Mesothelial cell of epicardium (in vitro differentiated cells): ENCODE measurements at places on chromosomes 4 and X.
A peak's percentile ranks its signal among the peaks of the same experiment; 100 is the strongest.

- DNase-seq = no peak
- no peaks in the 10 kb centered on the region for H3K36me3 ChIP-seq
- H3K4me1 ChIP-seq = peaks cover 39% of the 10 kb centered on the region
- no peak overlapping the region for H3K4me3 ChIP-seq
- peaks cover 3% of the 10 kb centered on the region for H3K27me3 ChIP-seq
Measured at GRCh38 chr4:173934933-173935620, 348.4 kb downstream of the FBXO8 start.

GRCh38 chrX:123308658-123309057 lies 124.6 kb downstream of the GRIA3 start:
- no peak overlapping the region for H3K4me3 ChIP-seq
- H3K27me3 ChIP-seq = no peaks in the 10 kb centered on the region
- DNase-seq = no peak
- H3K4me1 ChIP-seq = no peaks in the 10 kb centered on the region

- H3K36me3 ChIP-seq = peaks cover 49% of the 10 kb centered on the region
- H3K27ac ChIP-seq = no peak overlapping the region
- no peak overlapping the region for H3K4me3 ChIP-seq
Measured at GRCh38 chr4:39303871-39304270, 62.3 kb downstream of the RFC1 start.

DNA sequence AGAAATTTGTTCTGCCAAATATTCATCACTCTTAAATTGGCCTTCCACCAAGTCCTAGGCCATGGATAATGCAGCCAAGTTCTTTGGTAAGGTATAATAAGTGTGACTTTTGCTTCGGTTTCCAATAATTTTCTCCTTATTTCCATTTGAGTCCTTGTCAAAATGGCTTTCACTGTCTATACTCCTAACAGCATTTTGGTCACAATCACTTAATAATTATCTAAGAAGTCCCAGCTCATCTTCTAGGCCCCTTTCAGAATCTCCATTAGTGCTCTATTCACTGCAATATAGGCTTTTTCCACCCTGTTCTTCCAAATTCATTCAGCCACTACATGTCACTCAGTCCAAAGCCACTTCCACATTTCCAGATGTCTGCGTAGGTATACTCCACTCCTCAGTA lies 51.0 kb upstream of the SPIN4 start:
- H3K27ac ChIP-seq = no peak overlapping the region
- no peak overlapping the region for H3K4me3 ChIP-seq
- H3K4me1 ChIP-seq = no peaks in the 10 kb centered on the region
- H3K27me3 ChIP-seq = no peaks in the 10 kb centered on the region

GRCh38 chr4:114811564-114812301 lies 213.1 kb downstream of the UGT8 start:
- peaks cover 5% of the 10 kb centered on the region for H3K4me1 ChIP-seq
- H3K4me3 ChIP-seq = no peak overlapping the region
- peaks cover 11% of the 10 kb centered on the region for H3K27me3 ChIP-seq
- H3K27ac ChIP-seq = no peak overlapping the region
- DNase-seq = no peak

DNA sequence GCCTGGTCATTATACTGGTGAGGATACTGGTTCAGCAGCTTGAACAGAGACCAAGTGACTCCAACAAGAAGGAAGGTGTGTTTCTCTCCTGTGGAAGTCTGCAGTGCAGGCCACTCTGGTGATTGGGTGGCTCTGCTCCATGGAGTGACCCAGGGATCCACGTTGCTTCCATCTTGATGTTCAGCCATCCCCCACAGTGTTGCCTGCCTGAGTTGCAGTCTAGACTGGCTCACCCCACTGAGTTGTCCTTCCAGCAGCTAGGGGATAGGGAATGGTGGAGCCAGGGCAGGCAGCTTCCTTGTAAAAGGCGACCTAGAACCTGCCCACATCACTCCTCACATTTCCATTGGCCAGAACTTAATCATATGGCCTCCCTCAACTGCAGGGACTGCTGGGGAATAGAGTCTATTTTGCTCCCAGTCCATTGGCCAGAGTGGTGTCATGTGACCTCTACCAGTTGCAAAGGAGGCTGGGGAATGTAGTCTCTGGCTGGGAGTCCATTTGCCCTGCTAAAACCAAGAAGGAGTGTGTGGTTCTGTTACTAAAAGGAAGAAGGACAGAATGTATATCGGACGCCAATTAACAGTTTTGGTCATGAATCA lies 8.0 kb downstream of the MAN2B2 start:
- H3K4me1 ChIP-seq = no peaks in the 10 kb centered on the region
- no peak overlapping the region for H3K4me3 ChIP-seq
- DNase-seq = no peak
- H3K27ac ChIP-seq = no peak overlapping the region
- H3K36me3 ChIP-seq = peaks cover 37% of the 10 kb centered on the region

DNA sequence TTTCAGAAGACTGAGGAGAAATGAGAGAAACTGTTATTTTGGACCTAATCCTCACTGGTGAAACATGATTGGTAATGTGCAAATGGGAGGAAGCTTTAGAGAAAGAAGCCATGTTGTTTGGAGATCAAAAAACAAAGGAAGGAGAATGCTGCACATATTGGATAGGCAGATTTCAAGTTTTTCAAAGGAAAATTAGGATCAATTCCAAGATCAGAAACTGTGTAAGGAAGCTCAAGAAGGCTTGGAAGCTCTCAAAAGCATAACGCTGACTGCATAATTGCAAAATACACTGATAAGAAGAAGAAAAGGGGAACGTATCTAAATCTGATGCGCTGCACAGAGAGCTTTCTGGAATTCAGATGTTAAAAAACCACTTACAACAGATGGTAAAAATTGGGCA lies 34.6 kb downstream of the KLHL15 start:
- no peaks in the 10 kb centered on the region for H3K27me3 ChIP-seq
- peaks cover 10% of the 10 kb centered on the region for H3K4me1 ChIP-seq
- DNase-seq = no peak
- H3K27ac ChIP-seq = peak overlapping the region; percentile 13

DNA sequence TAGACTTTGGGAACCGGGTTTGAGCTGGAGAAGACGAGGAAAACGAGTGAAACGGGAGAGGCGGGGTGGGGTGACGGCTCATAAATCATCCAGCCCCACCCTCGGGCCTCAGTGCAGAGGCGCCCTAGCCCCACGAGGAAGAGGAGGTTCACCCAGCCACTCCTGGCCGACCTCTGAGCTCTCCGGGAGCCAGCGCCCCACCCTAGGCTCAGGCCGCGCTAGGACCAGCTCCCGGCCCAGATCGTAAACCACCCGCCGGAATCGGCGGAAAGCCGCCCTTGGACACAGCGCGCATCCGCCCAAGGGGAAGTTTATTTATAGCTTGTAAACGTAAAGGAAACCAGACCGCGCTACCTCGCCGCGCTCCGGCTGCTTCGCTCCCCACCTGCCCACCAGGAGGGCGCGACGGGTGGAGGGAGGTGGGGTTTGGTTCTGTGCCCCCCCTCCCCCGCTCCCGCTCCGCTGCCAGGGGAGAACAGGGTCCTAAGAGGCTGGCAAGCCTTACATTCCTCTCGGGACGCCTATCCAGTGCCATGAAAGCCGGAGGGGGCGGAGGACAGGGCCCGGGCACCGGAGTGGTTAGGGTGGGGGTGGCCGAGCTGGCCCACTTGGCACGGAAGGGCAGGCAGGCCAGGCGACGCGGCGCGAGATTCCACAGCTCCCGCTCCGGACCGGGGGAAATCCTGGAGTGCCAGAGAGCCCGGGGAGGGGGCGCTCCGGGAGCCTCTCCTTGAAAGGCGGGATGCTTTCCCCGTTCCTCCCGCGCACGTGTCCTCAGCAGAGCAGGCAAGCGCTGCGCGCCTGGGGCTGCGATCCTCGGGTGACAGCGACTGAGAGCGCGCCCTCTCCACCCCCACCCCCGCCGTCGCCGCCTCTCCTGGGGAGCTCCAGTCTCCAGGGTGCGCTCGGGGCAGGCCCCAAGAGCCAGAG lies 84.2 kb downstream of the BCOR start:
- no peaks in the 10 kb centered on the region for H3K36me3 ChIP-seq
- peak overlapping the region; percentile 65 for H3K4me3 ChIP-seq
- peak overlapping the region; percentile 75 for H3K27ac ChIP-seq
- peak; percentile 43 for DNase-seq
- H3K27me3 ChIP-seq = peaks cover 15% of the 10 kb centered on the region

DNA sequence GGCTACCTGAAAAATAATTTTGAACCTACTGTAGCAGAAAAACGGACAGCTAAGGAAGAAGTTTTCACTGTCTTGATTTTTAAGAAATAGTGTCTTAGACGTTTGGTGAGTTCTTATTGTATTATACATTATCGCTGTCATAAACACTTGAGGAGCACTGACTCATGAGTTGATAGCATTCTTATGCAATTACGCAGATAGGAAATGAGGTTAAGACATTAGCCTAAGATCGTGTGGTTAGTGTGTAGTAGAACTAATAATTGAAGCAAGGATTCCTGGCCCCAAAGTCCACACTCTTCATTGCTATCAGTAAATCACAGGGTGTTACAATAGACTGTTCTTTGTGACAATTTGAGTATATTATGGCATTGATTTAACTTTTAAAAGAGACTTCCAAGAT lies 238.1 kb downstream of the ARAP2 start:
- no peaks in the 10 kb centered on the region for H3K36me3 ChIP-seq
- no peak for DNase-seq
- H3K27me3 ChIP-seq = no peaks in the 10 kb centered on the region
- peaks cover 17% of the 10 kb centered on the region for H3K4me1 ChIP-seq
- H3K4me3 ChIP-seq = no peak overlapping the region
- no peak overlapping the region for H3K27ac ChIP-seq

- no peak overlapping the region for H3K4me3 ChIP-seq
- H3K36me3 ChIP-seq = no peaks in the 10 kb centered on the region
- no peak overlapping the region for H3K27ac ChIP-seq
Measured at GRCh38 chrX:115390078-115390477, 100.6 kb downstream of the LUZP4 start.

GRCh38 chrX:101025126-101025525 lies 26.8 kb downstream of the TRMT2B start:
- no peak for DNase-seq
- no peaks in the 10 kb centered on the region for H3K27me3 ChIP-seq
- peaks cover 36% of the 10 kb centered on the region for H3K36me3 ChIP-seq
- no peaks in the 10 kb centered on the region for H3K4me1 ChIP-seq

DNA sequence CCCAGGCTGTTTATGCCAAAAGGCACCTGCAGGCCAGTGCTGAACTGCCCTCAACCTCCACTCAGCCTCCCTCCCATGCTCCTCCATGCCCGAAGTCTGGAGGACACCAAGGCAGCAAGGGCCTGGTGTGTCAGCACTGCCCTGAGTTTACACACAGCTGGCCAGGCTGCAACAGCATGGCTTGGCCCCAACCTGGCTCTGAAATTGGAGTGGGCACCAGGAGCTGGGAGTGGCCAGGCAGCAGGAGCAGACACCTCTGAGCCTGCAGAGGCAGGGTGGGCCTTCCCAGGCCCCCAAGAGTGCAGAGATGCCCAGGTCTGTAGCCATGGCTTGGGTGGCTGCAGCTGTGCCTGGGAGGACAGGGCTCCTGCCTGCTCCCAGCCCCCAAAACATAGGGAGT lies 571.2 kb upstream of the ACTRT1 start:
- no peak overlapping the region for H3K27ac ChIP-seq
- no peaks in the 10 kb centered on the region for H3K36me3 ChIP-seq
- H3K4me3 ChIP-seq = no peak overlapping the region
- DNase-seq = no peak

GRCh38 chr4:19455196-19455595 lies 796.5 kb upstream of the SLIT2 start:
- no peaks in the 10 kb centered on the region for H3K4me1 ChIP-seq
- no peak for DNase-seq
- peaks cover 3% of the 10 kb centered on the region for H3K36me3 ChIP-seq
- H3K4me3 ChIP-seq = no peak overlapping the region
- H3K27me3 ChIP-seq = no peaks in the 10 kb centered on the region
- H3K27ac ChIP-seq = no peak overlapping the region

DNA sequence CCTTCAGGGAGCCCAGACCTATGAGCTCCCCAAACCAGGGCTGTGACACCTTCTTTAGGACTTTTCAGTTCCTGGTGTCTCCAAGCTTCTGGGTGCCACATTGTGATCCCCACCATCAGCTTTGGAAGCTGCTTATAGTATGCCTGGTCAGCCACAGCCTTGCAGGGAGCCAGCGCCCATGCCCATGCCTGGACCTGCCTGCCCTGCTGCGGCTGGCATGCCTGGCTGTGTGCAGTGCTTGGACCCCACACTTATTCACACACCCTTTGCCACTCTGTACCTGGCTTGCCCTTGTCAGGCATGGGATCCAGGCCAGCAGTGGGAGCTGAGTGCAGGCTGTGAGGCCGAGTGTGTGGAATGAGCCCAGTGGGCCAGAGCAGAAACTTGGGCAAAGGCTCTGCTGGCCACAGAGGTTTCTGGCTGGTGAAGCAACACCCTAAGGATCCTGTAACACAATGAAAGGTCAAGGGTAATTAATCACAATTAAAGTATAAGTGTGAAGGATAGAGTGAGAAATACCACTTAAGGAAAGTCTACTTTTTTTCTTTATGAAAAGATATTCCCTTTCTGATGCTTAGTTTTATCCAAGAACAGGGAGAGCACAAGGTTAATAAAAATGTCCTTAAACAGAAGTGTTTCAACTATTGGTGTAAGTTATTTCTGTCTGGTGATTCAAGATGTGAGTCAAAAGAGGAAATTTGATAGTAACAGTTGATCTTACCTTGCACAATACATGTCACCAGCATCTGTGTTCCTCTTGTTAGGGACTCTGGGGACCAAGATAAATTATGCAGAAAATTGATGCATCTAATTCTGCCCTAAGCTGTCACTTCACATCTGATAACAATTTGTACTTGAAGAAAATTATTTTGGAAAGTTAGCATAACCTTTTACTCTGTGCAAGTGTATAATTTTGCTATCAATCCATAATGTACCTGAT lies 161.8 kb downstream of the FAM47A start:
- H3K27me3 ChIP-seq = no peaks in the 10 kb centered on the region
- H3K4me3 ChIP-seq = no peak overlapping the region
- peaks cover 13% of the 10 kb centered on the region for H3K4me1 ChIP-seq
- no peak for DNase-seq
- H3K36me3 ChIP-seq = peaks cover 6% of the 10 kb centered on the region

DNA sequence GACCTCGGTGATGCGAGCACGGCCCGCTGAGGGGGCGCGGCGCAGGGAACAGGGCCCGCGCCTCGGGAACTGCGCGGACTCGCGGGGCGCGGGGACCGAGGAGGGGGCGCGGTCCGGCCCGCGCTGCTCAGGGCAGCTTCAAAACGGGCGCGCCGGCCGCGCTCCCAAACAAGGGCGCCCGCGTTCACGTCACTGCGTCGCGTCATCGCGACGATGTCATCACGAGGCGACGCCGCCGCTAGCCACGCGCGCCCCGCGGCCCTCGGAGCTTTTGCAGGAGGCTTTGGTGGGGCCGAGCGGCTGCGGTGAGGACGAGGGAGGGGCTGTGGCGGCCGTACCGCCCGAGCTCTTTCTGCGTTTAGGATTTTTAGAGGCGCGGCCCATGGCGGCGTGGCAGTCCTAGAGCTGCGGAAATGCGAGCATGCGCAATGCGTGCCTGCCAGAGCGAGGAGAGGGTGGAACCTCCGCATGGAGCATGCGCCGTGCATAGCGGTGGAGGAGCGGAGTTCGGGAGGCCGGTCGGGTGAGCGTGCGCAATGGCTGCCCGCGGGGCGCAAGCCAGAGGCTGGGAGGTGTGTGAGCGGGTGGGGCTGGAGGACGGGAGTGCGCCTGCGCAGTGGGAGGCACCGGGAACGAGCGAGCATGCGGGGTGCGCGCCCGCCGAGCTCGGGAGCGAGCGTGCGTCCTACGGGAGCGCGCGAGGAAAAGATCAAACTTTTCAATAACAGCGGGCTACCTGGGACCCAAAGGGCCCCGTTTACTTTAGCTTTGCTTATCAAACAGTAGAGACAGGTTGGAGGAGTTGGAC lies at the start of gene PPP2R3B:
Gene PPP2R3B, minus strand, starts transcription at position 140 of the 808 bp plus-strand sequence. CDS start 216 bp downstream, outside the sequence.
- H3K27me3 ChIP-seq = no peaks in the 10 kb centered on the region
- peak within 1 kb of the TSS; percentile 99 for H3K27ac ChIP-seq
- peak; percentile 99 for DNase-seq
- H3K36me3 ChIP-seq = no peaks in the 10 kb centered on the region
- H3K4me1 ChIP-seq = peaks cover 2% of the 10 kb centered on the region
